Activated naive CD4-positive, alpha-beta T cell (primary cell): ENCODE measurements at places on chromosomes 16 and 17.

DNA sequence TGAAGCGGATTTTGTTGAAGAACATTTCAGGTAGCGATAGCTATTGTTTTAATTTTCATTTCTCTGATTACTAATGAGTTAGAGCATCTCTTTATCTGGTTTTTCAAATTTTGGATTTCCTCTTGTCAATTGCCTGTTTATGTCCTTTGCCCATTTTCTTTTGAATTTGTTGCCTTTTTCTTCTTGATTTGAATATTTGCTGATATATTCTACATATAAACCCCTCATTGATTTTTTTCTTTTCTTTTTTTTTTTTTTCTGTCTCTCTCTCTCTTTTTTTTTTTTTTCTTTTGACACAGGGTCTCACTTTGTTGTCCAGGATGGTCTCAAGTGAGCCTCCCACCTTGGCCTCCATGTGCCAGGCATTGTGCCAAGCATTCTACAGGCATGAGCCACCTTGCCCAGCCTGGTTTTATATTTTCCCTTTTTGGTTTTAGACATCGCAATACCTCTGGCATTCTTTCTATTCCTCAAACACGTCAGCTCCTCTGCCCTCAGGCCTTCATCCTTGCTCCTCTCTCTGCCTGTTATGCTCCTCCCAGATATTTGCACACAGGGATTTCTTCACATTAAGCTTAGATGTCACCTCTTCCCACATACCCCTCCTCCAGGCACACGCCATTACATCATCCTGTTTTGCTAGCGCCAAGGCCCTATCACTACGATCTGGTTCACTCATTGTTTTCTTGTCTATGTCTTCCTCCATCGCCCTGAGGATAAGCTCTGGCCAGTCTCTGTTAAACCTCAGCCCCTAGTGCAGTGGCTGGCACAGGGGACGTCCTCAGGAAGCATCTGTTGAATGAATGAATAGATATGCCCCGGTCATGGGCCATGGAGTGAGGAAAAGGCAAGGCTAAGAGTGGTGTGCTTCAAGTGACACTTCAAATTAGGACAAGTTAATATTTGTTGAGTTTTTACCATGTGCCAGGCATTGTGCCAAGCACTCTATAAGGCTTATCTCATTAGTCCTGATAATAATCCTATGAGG lies 8.6 kb downstream of the SARM1 start:
- no peak for DNase-seq

- no peak for DNase-seq
Observed at GRCh38 chr17:81371910-81372760, 23.1 kb upstream of the BAHCC1 start.

DNA sequence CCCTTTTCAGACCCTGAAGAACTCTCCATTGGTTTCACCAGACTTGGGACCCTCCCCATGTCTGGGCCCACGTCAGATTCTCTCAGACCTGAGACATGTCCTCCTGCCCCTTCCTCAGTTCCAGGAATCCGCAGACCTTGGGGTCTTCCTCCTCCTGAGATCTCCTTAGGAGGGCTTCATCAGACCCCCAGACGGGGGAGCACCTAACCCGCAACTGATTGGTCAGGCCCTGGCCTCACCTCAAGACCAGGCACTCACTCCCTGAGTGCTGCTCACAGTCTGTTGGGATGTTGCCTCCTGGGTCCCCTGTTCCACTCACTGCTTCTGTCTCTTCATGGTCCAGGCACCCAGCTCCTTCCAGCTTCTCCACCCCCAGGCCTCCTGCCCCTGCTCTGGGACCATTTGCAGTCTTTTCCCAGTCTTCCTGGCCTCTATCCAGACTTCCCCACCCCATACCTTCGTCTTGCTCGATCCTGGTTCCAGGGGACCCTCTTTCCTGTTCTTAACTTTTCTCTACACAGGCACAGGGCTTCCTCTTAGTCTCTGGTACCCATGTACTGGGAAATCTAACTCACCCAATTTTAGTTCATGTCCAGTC lies 1.2 kb downstream of the GID4 start:
- DNase-seq = no peak

- no peak for DNase-seq
Observed at GRCh38 chr17:50155115-50155819, 4.8 kb upstream of the PPP1R9B start.

GRCh38 chr17:514584-514983 lies 162.0 kb upstream of the RPH3AL start:
- DNase-seq = no peak

- DNase-seq = no peak
Observed at GRCh38 chr17:78751447-78752161, 30.5 kb downstream of the CYTH1 start.

DNA sequence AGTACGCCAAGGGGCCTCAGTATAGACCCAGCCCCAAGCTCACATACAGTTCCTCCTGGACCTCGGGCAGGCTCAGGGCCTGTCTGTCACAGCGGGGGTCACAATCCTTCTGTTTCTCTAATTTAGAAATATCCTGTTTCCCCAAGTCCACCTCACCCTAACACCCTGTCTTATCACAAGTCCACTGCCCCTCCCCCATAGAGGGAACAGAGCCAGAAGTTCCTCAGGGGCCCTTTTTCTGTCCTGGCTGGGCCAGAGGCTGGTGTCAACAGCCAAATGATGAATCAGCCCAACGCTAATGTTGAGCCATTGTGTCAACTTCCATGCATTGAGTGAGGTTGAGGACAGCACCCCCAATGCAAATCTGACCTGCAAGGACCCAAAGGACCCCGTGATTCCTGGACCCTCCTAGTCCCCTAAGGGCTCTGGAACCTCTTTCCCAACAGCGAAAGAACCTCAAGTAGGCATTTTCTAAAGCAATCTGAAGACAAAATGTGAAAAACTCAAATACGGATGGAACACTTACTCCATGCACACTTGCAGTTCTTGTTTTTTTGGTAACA lies 58.6 kb downstream of the PECAM1 start:
- DNase-seq = no peak

- no peak for DNase-seq
Observed at GRCh38 chr17:76270770-76271668, 5.9 kb downstream of the UBALD2 start.

- no peak for DNase-seq
Observed at GRCh38 chr17:17794382-17794781, 42.4 kb downstream of the SREBF1 start.

- DNase-seq = no peak
Observed at GRCh38 chr17:63751806-63752205, 10.2 kb upstream of the STRADA start.

DNA sequence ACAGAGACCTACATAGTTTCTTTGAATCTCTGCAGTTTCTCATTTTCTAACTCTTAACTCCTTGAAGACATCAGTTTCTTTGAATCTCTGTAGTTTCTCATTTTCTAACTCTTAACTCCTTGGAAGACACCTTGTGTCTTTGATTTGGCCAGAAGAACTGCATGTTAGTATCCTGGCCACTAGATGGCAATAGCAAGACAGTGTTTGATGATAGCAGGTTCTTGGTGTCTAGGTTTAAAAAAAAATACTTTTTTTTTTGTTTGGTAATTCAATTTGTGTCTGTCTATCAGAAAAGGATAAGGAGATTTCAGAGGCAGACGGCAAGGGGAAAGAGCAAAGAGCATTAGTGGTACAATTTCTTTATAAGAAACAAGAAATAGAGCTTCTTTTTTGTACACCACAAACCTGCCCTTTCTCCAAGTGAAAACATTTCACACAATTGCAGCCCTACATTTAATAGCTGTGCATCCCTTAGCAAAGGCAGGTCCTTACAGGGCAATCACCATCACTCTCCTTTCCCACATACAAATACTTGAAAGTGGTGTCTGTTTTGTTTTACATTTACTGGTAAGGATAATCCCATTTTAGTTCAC lies 1324.9 kb upstream of the CDH8 start:
- DNase-seq = no peak

GRCh38 chr17:5745111-5745813 lies 161.0 kb upstream of the NLRP1 start:
- no peak for DNase-seq

DNA sequence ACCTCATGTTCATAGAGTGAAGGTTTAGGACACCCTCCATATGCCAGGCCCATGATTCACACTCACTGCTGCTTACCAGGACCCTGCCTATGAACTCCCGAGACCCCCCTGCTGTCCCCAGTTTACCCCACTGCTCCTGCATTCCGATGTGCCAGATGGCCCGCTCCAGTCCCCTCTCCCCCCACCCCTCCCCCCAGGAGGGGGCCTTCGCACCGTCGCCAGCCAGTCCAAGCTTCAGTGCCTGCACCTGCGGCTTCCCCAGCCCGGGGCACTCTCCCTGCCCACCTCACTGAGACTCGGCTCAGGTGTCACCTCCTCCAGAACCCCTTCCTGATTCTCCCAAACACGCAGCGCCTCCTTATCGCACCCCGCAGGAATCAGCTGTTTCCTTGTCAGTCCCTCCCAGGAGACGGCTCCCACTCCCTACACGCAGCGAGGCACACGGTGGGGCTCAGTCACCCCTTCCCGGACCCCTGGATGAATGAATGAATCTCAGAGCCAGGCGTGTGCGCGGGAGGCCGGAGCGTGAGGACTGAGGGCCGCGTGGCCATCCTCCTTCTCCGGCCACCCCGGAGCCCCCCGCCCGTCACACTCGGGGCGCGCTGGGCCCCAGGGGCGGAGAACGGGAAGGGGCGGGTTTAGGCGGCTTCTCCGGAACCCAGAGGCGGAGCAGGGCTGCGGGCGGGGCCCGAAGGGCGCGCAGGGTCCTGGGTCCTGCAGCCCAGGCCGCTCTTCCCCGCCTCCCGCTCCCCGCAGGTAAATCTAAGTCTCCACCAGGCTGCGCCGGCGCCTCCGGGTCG lies 1.6 kb downstream of the MYO1C start:
- no peak for DNase-seq

DNA sequence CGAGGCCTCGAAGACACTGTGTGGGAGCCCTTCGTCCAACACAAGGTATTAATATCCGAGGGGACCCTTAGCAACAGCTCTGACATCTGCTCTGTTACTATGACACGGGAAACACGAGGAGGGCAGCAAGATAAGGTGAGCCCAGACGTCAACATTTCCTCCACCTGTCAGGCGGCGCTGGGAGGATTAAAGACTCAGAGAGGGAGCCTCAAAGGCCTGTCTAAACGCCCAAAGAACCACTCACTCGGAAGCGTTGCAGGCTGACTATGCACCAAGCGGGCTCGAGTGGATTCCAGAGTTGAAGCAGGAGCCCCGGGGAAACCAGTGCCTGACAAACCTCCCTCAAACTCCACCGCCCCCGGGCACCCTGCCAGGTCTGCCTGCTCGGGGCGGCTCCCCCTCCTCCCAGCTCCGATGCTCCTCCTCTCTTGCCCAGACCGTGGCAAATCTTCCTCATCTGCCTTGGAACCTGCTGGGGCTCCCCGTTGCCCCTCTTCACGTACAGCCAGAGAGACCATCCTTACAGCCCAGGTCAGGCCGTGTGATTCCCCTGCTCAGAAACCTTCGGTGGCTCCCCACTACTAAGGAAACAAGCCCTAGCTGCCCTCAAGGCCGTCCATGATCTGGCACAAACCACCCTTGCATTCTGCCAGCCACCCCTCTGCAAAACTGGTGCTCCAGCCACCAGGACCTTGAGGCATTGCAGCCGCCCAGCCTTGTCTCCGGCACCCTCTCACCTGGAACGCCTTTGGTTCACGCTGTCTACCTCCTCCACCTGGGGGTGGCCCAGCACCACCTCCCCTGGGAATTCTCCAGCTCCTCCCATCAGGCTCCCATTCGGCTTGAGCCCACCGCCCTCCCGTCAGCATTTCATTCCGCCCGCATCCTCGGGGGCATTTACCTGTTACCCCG lies 16.2 kb downstream of the RPH3AL start:
- no peak for DNase-seq

GRCh38 chr17:39283896-39284295 lies 58.2 kb upstream of the STAC2 start:
- no peak for DNase-seq

DNA sequence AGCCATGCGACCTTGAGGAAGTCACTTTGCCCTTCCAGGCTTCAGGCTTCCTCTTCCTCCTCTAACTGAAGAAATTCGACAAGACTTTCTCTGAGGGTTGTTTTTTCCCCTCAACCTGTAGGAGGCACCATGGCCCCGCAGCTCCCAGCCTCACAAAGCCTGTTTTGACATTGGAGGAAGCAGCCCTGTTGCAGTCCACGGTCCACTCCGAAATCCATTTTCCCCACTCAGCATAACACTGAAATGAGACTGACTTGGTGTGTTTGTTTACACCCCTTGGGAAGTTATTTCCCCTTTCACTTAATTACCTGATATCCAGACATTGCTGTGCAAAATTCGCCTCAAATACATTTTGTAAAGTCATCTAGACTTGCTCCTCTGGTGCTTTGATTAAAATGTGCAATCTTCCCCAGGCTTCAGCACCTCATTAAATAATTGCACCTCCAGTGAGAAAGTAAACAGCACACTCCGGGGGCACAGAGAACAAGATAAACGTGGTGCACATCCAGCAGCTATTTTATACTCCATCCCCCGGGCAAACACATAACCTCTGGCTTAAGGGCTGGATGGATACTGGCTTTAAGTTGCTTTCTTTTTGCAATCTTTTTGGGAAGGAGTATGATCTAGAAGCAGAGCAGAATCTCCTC lies 41.4 kb upstream of the PIRT start:
- DNase-seq = no peak

GRCh38 chr16:86836503-86837129 lies 258.3 kb downstream of the FOXL1 start:
- DNase-seq = no peak

DNA sequence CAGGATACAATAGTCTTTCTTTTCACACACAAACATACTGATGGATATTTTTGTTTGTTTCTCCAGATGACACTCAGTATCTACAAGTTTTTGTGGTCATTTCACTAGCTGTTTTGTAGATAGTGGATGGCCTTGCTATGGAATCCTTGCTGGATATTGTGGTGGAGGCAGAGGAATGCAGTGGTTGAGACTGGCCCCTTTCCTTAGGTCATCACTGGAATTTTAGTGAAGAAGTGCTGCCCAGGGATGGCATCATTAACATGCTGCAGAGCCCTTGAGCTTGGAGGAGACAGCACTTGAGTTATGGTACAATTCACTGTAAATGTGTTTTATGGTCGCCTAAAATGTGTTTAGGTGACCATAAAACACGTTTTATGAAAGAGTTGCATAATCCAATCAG lies 455.9 kb upstream of the HSBP1 start:
- no peak for DNase-seq
